Right renal pelvis (tissue), 4 donors: ENCODE measurements at places on chromosomes 11 and 22. TPM values are rescaled to one million over a fixed set of nuclear protein-coding genes. Genes with fewer than 3 reads are reported as not detected.

Gene OR9G1
- polyA plus RNA-seq: not detected

Gene OSBP2
- 6.4 TPM for polyA plus RNA-seq

Gene OR5F1
- not detected for polyA plus RNA-seq

Gene RFPL2
- polyA plus RNA-seq: 0.60 TPM

Gene NCAM1
- 69.6 TPM for polyA plus RNA-seq

Gene MS4A8
- polyA plus RNA-seq: not detected

Gene GLYATL2
- polyA plus RNA-seq: 1.7 TPM

Gene PTGDR2
- 0.26 TPM for polyA plus RNA-seq

Gene MRGPRX3
- polyA plus RNA-seq: not detected

Gene LDHAL6A
- 0.83 TPM for polyA plus RNA-seq

Gene ZP1
- polyA plus RNA-seq: 0.64 TPM

Gene HPS5
- polyA plus RNA-seq: 24.3 TPM

Gene PDHX
- 42.4 TPM for polyA plus RNA-seq
